B cell (primary cell): ENCODE measurements at places on chromosomes 13 and 19.

DNA sequence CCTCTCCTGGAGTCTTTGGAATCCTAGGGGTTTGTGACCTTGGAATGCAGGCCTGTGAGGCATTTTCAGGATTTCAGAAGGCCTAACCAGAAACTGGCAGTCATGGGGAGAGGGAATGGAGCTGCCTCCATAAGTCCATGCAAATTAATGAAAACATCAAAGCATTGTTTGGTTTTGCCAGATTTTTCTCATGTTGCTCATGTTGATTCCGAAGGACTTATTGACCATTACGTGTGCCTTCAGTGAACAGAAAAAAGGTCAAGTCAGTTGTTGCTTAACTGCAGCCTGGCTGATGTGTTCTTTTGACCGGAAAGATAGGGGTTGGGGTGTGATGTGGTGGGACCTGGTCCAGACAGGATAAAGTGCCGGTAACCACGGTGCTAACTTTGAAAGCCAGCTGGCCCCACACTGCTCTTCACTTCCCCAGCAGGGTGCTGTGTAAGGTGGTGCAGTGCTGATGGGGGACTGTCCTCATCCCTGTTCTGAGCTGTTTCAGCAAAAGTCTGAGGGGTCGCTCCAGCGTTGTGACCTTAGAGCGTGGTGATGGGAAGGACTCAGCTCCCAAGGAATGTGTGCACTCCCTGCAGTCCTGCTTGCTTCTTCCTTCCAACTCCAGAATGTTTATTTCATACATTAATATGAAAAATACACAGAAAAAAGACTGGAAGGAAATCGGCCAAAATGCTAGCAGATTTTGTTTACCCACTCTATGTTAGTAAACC lies 3.5 kb downstream of the RNF113B start:
- DNase-seq, result no peak

- DNase-seq, result no peak
These were observed 79.4 kb upstream of the FNDC3A start for GRCh38 chr13:48896312-48896711.

DNA sequence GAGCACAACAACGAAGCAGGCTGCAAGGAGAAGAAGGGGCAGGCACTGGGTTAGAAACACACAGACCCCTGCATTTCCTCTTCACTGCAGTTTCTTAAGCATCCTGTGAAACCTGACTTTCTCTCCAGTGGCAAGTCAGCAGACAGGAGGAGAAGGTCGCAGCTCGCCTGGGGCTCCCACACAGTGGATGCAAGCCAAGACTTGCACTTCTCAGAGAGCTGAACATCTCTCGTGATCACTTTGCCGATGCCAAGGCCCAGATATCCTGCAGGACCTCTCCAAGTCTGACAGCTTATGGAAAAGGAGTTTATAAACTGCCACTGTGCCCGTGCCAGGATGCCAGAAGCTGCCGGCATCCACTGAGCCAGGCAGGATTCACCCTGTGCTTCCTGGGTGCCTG lies 18.4 kb downstream of the TMEM272 start:
- DNase-seq, result no peak

DNA sequence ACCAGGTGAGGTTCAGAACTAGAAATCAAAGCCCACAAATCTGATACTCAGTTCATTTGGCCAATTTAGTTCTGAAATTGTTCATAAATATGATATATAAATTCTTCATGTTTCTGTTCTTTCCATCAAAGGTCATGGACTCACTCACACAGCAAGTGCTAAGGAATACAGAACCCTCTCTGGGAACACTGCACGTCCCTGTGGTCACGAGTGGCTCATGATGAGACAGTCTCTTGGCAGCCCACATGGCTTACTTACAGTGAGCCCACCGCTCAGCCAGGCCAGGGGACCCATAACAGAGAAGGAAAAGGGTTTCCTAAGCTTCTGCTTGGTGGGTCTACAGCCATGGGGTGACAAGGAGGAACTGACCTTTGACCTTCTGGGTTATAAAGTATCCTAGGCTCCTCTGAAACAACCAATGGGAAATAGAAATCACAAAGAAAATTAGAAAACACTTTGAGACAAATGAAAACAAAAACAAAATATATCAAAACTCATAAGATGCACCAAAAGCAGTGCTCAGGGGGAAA lies 67.4 kb downstream of the CDADC1 start:
- no peak for DNase-seq

DNA sequence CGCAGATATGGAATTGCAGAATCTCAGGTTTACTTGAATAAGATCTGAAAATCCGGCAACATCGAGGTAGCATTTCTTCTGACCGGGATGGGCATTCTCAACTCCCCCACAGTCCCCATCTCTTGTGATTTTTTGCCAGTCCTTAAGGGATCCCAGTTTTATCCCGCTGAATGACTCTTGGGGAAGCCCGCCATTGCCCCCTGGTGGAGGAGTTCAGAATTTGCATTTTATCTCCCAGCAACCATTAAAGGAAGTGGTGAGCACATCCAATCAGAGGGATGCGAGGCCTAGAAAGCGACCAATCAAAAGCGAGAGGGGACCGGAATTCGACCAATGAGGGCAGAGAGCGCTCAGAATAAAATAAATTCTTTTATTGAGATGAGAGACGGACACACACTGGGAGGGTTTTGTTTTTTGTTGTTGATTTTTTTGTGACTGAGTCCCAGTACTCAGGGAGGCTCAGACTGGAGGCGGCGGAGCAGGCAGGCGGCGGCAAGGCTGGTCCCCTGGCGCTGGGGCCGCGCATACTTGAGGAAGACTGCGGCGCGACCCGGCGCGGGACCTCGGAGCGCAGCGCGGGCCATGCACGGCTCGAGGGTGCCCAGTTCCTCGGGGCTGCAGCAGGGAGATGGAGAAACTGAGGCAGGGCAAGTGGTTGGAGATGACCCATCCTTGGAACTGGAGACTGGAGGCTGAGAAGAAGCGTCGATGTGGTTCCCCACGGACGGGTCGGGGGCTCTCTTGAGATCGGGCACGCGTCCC lies 3.9 kb upstream of the TTC9B start:
- DNase-seq, result peak; percentile 89

DNA sequence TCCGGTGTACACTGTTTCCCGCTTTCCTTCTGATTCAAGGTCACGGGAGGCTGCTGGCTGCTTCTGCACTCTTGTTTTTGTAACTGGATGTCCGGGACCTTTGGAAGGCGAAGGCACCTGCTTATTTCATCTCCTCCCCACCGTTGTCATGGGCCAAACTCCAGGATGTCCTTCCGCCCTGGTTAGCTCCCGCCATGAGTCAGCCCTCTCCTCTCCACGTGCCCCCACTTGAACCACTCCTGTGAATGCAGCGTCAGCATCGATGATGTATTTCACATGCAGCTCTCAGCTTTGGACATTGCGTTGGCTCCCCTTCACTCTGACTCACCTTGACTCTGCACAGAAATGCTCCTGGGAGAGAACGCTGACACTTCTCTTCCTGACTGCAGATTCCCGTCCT lies 5.5 kb upstream of the GALP start:
- no peak for DNase-seq

- DNase-seq, result no peak
These were observed 82.8 kb upstream of the ARGLU1 start for GRCh38 chr13:106650690-106651205.

GRCh38 chr13:31421756-31422155 lies 222.0 kb downstream of the B3GLCT start:
- DNase-seq, result no peak

DNA sequence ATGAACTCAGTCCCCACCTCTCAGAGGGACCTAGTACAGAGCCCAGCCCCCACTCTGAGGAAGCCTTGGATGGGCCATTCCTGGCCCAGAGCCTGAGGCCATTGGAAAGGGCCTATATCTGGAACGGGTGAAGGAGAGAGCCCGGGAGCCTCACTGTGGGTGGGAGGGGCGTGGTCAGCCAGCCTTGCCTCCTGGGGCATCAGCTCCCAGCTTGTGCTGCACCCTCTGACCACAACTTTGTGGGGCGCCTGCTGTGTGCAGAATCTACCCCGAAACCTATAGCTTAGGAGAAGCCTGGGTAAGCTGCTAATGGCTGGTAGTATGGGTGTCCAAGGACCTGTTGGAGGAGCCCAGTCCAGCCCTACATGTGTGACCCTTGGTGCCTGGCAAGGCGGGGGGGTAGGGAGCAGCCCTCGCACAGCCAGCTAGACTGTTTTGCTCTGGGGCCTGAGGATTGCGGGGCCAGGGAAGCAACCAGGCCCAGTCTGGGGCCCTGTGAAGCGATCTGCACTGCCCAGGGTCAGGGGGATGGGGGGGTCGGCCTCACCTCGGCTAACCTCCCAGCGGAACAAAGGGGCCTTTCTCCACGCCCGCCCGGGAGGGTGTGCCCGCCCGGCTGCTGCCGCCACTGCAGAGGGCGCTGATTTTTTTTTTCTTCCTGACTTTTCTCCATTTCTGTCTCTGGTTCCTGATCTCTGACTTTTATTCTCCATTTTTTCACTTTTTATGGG lies 42.3 kb downstream of the LYL1 start:
- no peak for DNase-seq

DNA sequence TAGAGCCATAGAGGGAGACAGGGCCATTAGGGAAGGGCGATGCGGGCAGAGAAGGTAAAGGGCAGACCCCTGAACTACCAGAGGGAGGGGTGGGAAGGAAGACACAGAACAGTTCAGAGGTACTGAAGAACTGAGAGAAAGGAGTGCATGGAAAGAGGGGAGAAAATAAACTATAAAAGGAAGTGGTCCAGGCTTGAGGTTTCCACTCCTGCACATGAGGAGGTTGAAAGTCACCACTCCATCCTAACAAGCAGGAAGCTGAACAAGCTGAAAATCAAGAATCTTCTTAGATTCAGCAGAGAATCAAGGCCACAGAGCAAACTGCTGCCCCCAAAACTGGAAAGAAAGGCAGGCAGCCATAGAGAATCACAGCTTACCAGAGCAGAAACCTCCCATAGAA lies 45.1 kb downstream of the MIPEP start:
- DNase-seq, result no peak

- no peak for DNase-seq
These were observed 57.3 kb upstream of the LRCH1 start for GRCh38 chr13:46495651-46496050.

- DNase-seq, result no peak
These were observed 36.9 kb downstream of the PABPC3 start for GRCh38 chr13:25132751-25133390.

- DNase-seq, result peak; percentile 88
These were observed 9.4 kb downstream of the OCEL1 start for GRCh38 chr19:17235300-17235970.

- DNase-seq, result no peak
These were observed 24.5 kb upstream of the LPAR6 start for GRCh38 chr13:48437371-48437770.

DNA sequence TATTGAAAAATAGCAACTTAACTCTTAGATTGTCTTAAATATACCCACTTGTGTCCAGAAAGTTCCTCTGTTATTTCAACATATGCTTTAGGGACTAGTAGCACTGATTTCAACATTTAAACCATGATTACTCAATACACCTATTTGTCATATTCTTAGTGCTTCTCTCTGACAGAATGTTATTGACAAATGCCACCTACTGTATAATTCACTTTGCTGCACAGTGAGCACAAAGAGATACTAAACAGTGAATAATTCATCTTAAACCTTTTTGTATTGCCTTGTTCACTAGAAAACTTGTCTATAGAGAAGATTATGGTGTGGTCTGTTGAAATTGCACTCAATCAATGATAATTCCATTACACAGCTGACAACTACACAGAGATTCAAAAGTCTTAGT lies 692.6 kb downstream of the PCDH17 start:
- no peak for DNase-seq

GRCh38 chr13:113926301-113926761 lies 47.5 kb downstream of the C13orf46 start:
- no peak for DNase-seq

GRCh38 chr13:75405976-75406703 lies 75.8 kb downstream of the TBC1D4 start:
- no peak for DNase-seq

DNA sequence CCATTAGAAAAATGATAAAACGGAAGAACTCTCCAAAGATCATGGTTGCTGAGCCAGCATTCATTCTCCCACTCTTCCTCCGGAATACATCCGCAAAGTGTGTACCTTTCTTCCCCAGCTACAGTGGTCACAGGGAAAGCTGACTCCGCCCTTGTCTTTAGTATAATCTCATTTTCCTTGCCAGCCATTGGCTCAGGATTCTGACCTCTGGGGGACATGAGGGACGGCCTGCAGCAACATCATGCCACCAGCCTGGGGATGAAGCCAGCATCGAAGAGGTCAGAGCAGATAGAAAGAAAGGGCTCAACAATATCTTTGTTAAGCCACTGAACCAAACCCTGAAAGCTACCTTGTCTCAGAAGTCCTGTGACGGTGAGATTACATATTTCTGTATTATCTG lies 46.3 kb upstream of the TPP2 start:
- no peak for DNase-seq

DNA sequence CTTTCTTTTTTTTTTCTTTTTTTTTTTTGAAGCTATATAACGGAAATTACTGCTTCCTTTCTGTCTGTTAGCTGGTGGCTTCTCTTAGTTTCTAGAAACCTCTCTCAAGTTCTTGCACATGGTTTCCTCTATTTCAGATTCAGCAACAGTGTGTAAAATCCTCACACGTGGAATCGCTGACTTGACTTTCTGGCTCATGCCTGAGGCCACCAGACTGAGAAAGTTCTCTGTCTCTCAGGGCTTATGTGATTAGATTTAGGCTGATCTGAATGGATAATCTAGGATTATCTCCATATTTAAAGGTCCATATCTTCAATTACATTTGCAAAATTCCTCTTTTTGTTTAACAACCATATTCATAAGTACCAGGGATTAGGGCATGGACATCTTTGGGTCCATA lies 856.3 kb upstream of the SLITRK6 start:
- DNase-seq, result no peak

DNA sequence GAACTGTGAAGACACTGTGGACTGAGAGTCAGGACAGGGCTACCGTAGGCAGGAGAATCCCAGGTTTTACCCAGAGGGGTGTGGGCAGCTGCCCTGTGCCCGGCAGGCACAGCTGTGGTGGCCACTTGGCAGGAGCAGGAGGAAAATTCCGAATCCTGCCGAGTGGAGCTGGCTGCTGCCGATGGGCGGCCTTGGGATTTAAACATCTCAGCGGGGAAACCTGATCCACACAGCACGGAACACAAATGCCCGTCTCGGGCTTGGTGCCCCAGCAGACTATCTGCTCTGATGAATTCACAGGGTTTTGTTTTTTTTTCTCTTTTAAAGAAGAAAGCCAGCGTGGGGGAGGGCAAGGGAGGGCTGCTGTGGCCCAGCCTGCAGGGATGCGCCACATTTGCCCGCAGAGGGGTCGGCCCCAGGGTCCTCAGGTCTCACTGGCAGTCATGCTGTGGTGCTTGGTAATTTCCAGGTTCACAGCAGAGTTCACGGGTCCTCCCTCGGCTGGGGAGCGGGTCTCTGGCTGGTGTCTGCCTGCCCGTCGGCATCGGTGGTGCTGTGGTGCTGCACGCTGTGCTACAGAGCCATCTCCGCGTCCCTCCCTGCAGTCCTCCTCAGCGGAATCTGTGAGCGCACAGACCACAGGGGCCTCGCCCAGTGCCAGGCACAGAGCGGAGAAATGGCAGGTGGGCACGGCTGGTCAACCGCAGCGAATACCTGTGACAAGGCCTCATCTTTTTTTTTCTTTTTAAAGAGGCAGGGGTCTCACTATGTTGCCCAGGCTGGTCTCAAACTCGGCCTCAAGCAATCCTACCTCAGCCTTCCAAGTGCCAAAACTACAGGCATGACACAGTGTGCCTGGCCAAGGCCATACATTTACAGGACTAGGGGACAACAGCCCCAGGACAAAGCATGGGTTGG lies 28.1 kb downstream of the MPND start:
- DNase-seq, result no peak

- no peak for DNase-seq
These were observed 189.5 kb downstream of the SLITRK1 start for GRCh38 chr13:83692800-83693199.

- no peak for DNase-seq
These were observed 17.5 kb upstream of the ZNF90 start for GRCh38 chr19:20060282-20060681.
